ENCODE measurements at places on chromosomes 3 and 15.

DNA sequence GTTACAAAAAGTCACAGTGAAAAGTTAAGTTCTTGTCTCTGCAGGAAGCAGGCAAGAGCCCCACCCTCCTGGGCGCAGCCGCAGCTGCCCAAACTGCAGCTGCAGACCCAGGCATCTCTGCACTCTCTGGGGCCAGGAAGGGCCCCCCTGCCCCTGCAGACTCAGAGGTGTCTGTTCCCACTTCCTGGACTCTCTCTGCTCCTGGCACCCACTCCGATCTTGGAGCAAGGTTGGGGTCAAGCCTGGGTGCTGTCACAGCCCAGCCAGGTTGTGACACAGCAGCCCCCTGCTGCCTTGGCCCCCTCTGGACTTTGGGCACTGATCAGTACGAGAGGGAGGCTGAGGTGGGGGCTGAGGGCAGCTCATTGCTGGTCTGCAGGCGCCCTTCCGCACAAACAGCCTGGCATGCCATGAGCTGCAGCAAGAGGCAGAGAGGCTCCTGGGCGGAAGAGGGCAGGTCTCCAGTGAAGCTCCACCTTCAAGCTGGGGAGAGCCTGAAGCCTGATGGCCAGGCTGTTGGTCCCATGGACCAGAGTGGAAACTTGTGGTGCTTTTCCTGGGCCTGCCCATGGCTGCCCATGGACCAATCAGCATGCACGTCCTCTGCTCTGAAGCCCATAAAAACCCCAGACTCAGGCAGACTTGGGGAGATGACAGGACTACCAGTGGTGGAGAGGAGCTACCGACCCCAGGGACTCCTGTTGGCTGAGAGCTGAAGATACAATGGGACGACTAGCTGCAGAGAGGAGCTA is 42.9 kb upstream of the LRRFIP2 start:
- no peak for DNase-seq

DNA sequence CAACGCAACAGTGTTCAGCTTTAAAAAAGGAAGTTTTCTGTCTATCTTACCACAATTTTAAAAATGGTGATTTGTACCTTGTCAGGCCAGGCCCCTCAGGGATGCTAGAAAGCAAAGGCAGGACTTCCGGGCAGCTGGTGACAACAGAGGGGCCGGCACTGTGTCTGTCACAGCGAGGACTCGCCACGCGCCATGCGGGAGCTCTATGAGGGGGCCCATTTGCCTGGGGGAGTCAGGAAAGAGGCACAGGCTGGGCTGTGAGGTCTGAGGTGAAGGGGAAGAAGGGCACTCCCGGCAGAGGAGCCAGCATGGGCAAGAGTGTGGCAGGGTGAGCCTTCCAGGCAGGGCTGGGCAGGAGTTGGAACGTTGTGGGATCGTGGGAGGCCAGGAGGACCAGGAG is 7.0 kb downstream of the IQSEC1 start:
- DNase-seq, result no peak

DNA sequence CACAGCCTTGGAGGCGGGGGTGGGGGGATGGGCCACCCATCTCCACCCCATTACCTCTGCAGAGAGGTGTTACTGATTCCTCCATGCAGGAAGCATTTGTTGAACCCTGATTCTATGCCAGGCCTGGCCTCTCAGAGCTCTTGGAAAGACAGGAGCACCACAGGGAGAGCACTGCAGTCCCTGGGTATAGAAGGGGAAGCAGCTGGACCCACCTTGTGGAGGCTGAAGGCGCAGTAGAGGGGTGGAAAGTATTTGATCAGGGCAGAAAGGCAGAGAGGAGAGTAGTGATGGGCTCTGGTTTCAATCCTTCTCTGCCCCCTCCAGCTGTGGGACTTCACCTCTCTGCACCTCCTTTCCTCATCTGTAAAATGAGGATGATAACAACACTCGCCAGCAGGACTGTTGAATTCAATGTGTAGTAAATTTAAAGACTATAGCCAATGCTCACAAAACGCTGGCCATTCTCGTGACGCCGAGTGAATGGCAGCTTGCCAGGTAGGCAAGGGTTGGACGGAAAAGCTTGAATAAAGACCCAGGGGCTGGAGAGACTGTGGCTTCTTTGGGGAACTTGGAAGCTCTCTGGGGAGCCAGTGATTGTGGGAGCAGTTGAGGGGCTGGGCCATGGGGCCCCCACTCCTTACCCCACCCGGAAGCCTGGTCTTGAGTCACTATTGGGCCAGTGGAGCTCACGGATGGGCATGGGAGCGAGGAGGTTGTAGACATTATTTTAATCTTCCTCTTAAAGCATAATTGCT is 8.0 kb upstream of the CCDC33 start:
- DNase-seq, result no peak

- DNase-seq, result no peak
Observed at GRCh38 chr3:120092474-120092873, 1.8 kb downstream of the GSK3B start.

- DNase-seq, result no peak
Observed at GRCh38 chr3:39222462-39222861, 30.1 kb upstream of the XIRP1 start.

DNA sequence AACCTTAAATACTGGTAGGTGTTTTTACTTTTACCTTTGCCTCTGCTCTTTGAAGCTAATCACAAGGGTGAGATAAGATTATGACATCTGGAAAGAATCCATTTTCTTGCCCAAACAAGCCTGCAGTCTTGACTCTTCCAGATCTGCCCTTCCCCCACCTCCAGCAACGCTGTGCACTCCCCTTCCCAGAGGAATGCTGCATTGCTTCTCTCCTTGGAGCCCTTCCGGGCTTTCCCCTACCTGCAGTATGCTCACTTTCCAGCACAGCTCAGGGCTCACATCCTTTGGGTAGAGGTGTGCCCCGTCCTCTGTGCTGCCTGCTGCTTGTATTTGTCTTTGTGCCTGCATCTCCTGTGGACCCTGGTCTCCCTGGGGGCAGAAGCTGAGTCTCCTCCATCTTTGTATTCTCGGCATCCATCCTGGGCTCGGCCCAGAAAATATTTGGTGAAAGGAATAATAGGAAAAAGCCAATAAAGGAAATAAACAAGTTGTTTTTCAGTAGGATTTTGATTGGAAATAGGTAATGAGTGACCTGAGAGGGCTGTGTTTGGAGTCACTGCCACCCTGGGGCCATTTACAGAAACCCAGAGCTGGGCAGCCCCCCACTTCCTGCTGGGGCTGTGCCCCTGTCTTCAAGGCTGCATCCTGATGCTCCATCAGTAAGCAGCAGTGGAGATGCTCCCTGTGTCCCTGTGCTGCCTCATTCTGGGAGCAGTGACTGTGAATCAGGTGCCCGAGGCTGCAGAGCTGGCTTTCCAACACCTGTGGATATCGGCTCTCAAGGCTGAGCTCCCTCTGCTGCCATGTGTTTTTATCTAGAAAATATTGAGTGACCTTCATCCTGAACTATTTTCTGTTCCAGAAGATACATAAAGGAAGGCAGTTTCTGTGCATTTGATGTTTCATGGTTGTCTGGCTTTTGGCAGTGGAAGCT is 117.5 kb downstream of the EEFSEC start:
- no peak for DNase-seq

DNA sequence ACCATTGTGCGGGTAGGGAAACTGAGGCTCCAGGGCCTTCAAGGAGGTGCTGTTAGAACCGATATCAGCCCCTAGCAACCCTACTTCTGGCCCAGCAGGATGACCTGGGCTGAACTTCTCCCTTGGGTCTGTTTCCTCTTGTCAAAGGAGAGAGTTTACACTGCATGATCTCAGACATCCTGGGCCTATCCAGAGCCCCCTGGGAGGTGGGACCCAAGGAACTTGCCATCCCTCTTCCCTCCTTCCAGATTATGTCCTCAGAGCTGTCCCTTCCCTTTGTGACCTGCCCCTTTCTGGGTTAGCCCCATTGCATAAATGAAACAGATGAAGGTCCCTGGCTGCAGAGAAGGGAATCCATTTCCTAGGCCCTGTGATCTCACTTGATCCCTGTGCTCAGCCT is 12.3 kb upstream of the DNAH1 start:
- no peak for DNase-seq

- DNase-seq, result no peak
Observed at GRCh38 chr3:178386880-178387279, 149.4 kb upstream of the KCNMB2 start.

GRCh38 chr15:69389426-69389825 is 24.7 kb upstream of the KIF23 start:
- DNase-seq, result no peak

DNA sequence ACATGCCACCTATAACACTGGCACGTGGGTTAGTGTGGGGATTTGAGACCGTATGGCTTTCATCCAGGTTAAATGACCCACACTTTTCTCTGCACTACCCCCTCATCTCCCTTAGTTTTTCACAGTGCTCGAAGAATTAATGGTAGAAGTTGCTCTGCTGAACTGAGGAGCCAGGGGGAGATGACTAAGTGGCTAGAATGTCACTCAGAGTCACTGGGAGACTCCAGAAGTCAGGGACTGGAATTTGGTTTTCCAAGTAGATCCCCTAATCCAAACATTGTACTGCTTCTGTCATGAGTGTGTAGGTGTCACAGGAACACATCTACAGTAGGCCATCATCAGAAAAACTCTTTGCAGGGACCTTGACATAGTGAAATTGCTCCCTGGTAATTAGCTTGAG is 181.0 kb upstream of the RASGRP1 start:
- DNase-seq, result no peak

DNA sequence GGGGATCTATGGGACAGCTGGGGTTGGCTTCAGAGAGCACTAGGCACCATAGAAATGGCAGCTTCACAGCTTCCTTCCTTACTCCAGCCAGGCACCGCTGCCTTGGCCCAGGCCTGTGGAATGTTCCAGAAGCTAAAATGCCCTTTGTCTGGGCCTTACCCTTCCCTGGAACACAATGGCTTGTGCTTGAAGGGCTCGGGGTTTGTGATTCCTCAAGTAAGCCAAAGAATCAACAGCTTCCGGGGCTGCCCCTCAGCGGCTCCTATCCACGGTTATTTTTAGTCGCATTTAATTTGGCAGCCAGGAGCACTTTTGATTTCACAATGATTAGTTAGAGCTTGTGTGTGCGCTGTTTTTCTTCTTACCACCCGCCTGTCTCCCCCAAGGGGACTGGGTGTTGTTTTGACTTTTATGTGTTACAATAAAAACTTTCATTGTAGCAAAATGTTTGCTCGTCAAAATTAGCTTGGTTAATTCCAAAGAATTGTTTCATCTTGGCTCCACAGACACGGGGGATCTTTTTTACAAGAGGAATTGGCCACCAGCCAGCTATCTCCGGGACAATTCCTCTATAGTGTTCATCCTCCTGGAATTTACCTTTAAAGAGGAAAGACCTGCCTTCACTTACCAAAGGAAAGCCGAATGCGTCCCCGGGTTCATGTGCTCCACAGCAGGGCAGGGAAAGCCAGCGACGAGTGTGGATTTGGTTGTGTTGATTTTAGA is 73.8 kb downstream of the TLE3 start:
- DNase-seq, result no peak

- DNase-seq, result no peak
Observed at GRCh38 chr3:182465301-182466185, 327.8 kb upstream of the ATP11B start.

- no peak for DNase-seq
Observed at GRCh38 chr15:81191701-81192100, 5.0 kb upstream of the IL16 start.

DNA sequence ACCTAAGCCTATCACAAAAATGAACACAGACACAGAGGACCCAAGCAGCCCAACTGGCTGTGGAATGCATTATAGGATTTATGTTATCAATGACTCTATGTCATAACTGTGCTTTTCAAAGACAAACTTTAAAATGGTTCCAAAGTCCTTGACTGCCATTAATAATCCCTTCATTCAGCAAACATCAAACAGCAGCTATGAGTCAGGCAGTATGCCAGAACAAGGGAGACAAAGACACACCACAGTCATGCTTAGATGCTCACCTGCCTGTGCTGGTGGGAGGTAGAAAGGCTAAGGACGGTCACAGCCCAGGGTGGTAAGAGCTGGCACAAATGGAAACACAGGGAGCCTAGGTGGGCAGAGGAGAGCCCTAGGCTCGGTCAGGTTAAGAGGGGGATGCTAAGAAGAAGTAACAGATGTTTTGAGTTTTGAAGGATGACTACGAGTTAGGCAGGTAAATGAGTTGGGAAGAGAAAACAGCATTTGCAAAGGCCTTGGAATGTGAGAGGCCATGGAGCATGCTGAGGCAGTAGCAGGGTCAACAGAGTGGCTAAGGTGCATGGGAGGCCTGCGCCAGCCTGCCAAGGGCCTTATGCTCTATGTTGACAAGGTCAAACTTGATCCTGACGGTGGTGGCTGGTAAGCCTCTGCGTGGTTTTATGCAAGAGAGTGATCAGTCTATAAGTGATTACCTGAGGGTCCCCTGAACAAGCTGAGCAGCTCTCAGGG is 23.0 kb downstream of the NMNAT3 start:
- no peak for DNase-seq

DNA sequence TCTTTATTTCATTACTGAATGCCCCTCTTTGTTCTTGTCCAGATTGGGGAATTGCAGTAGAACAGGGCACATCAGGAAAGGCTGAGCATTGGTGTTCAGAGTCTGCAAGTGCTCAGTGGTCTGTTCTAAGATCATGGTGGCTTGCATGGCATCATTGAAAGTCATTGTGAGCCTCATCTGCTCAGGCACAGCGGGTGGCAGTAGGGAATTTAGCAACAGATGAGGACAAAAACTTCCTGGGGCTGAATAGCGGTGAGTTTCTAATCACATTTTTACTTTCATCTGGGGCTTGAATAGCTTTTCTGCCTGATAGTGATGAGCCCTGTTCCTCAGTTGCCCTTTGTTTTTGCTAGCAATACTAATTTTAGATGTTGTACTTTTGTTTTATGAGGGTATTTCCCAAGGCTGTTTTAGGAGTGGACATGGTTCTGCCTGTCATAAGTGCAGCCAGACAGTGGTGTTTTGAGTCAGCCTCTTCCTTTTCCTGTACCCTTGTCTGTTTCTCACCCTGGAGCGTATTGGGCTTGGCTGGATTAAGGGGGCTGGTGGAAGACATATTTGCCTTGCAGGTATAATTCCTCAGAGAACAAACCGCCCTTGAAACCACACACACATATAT is 127.2 kb upstream of the IL12A start:
- no peak for DNase-seq

- no peak for DNase-seq
Observed at GRCh38 chr3:46926039-46926438, 48.5 kb downstream of the PTH1R start.

All from activated T-helper 1 cell treated with anti-CD3 and anti-CD28 coated beads, Interleukin-2, amount 50 U/mL, for 16 hours (primary cell).